NCI-H1048 (cell line): ENCODE measurements at places on chromosomes 16 and 17.

- DNase-seq: no peak
These were observed 4.8 kb upstream of the MAPT start for GRCh38 chr17:45889579-45889978.

- DNase-seq: no peak
These were observed 106.8 kb upstream of the AXIN2 start for GRCh38 chr17:65668211-65668610.

- DNase-seq: no peak
These were observed 63.9 kb downstream of the NXN start for GRCh38 chr17:915538-916201.

- no peak for DNase-seq
These were observed 4.3 kb upstream of the NPW start for GRCh38 chr16:2015117-2015946.

DNA sequence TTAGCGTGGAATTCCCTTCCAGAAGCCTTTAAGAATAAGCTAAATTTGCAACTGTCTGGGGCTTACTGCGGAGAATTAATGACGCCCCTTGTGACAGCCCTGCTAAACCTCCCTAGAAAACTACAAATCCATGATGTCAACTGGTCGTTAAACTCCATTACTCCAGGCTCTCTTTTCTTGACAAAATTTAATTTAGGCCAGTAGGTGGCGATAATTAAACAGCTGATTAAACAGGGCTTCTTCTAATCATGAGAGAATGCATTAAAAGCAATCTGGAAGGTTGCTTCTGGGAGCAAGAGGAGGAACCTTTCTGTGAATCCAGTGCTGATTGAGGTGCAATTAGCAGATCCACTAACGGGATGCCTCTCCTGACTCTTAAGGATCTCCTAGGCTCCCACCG, 8.1 kb upstream of the NLRP1 start:
- no peak for DNase-seq

GRCh38 chr17:31095236-31096105, 694 bp downstream of the NF1 start:
- DNase-seq: no peak

DNA sequence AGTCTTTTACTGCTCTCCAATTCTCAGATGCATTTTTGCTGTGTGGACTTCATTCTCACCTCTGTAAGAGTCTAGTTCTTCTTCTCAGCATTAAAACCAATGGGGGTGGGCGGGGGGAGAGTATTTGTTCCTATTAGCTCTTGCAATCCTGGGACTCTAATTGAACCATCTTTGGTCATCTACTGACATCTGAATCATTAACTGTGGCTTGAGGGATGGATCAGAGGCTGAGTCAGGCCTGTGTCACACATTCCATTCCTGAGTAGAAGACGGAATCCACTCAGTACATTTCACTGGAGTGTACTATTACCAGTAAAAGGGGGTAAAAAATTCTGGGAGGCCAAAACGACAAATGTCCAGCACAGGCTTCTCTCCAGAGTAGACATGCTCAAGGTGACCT, 12.8 kb upstream of the ZNF23 start:
- DNase-seq: no peak

DNA sequence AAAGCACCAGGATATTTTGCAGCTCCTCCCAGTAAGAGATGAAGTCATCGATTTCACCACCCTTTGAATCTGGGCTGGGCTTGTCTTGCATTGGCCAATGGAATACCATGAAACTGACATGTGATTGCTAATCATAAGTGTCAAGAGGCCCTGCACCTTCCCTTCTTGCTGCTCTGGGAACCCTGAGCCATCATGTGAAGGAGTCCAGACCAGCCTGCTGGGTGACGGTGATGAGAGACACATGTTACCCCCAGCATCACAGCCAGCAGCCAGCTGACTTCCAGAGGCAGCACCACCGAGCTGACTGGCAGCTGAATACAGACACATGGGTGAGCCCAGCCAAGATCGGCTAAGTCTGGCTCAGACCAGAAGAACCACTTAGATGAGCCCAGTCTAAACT, 43.6 kb upstream of the CACNG4 start:
- DNase-seq: no peak

GRCh38 chr16:12930881-12931280, 29.5 kb downstream of the SHISA9 start:
- no peak for DNase-seq

- no peak for DNase-seq
These were observed 38.5 kb downstream of the CHD9 start for GRCh38 chr16:53093162-53093744.

GRCh38 chr16:8958344-8959167, 5.2 kb downstream of the USP7 start:
- no peak for DNase-seq

DNA sequence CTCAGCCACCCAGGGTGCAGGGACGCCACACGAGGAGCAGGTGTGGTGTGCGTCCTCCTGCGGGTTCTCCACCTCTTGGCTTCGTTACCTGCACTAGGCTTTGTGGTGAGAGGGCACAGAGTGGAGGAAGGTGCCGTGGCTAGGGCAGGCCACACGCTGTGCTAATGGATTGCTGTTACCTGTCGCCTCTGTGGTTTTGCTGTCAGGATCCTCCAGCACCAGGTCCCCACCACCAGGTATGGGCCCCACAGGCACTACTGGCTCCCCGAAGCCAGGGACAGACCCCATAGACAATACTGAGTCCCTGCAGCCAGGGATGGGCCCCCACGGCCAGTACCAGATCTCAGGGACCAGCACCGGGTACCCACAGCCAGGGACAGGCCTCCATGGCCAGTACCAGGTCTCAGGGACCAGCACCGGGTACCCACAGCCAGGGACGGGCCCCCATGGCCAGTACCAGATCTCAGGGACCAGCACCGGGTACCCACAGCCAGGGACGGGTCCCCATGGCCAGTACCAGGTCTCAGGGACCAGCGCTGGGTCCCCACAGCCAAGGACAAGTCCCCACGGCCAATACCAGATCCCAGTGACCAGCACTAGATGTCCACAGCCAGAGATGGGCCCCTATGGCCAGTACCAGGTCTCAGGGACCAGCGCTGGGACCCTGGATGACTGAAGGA, 315.6 kb downstream of the SEC14L1 start:
- DNase-seq: no peak

DNA sequence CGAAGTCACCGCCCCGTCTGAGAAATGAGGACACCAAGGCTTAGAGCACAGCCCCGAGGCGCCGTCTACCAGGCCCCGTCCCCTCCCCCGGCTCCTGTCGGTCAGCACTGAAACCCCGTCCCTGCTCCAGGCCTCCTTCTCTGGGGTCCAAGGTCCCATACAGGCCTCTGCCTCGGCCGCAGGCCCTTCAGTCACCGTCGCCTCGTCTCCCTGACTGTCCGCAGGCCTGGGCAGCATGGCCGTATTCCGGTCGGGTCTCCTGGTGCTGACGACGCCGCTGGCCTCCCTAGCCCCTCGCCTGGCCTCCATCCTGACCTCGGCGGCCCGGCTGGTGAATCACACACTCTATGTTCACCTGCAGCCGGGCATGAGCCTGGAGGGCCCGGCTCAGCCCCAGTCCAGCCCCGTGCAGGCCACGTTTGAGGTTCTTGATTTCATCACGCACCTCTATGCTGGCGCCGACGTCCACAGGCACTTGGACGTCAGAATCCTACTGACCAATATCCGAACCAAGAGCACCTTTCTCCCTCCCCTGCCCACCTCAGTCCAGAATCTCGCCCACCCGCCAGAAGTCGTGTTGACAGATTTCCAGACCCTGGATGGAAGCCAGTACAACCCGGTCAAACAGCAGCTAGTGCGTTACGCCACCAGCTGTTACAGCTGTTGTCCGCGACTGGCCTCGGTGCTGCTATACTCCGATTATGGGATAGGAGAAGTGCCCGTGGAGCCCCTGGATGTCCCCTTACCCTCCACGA, 617 bp downstream of the COASY start:
- no peak for DNase-seq

DNA sequence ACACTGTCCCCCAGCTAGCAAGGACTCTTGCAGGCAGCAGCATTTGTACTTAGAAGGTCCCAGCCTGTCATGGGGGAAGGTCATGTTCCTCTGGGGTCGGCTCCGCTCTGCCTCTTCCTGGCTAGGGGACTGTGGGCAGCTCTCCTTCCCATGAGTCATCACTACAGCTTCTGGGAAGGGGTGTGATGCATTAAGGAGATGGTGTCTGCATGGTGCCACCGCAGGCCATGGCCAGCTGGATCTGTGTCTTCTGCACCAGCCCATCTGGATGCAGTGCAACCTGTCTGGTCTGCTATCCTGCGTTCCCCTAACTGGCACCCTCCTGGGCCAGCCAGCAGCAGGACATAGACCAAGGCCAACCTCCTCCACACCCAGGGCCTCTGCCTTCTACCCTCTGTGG, 6.3 kb downstream of the STARD3 start:
- no peak for DNase-seq

GRCh38 chr16:66084306-66084705, 282.2 kb upstream of the CDH5 start:
- DNase-seq: no peak

DNA sequence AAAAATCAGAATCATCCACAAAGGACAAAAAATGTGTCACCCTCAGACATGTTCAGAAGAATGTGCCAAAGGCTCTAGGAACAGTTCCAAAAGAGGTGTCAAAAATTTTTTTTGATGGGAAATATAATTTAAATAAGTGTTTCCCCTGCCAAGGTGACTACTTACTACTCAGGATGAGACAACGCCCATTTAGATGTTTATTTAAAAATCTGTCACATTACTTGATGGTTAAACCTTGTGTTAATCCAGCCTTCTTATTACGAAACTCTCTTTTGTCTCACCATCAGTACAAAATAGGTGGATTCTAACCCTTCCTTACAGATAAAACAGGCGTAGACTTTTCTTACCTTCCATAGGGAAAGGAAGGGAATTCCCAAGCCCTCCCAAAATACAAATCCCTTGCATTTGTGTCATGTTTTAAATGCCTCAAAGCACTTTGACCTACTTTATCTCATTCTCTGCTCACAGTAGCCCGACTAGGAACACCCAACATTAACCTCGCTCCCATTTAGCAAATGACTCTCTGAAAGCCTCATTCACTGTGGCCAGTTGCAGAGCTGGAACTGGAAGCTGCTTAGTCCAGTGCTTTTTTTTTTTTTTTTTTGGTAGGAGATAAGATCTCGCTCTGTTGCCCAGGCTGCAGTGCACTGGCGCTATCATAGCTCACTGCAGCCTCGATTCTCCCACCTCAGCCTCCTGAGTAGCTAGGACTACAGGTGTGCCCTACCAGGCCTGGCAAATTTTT, 5.8 kb upstream of the GNA13 start:
- DNase-seq: no peak

DNA sequence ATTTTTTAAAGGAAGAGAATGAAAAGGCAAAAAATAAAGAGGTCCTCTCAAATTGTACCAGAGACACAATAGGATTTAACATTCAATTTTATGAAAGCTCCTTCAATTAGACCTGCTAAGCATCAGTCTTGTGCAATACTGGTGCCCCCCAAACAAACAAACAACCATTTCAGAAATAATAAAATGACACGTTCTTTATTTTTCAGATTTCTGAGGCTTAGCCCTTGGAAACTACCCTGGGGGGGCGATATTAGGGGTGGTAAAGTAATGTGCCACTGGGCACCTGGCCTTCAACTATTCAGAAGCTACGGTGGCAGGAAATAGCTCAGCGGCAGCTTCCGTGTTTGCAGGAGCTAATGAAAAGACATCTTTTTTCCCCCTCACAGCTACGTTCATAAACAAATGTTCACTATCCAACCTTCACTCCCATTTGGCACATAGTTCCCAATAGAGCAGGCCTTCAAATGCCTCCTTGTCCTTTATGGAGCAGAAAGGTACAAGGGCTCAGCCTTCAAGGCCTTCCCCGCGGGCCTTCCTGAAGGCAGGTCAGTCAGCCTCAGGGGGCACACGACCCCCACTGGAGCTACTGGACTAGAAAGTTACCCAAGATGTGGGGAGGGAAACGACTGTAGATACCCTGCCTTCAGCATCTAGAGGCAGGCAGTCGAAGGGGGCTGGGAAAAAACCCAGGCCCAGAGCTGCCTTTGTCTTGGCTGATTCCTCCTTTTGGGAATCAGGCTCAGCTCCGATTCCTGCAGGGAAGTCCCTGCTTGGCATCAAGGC, 44.1 kb downstream of the TBX4 start:
- DNase-seq: no peak

- no peak for DNase-seq
These were observed 91.8 kb downstream of the CYB561 start for GRCh38 chr17:63354256-63354655.

DNA sequence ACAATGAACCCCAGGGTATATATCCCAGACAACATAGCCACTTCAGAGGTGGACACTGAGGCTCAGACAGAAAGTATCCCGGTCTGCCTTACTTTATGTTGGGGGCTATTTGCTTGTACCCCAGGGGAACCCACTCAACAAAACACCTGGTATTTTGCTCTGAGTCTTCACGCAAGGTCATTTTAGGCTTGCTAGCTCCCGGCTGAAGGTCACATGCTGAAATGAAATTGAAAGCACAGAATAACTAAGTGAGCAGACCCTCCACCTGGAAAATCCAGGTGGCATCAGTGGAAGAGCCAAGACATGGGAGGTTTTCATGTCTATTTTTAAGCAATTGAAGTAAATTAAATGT, 4.1 kb upstream of the KDM8 start:
- DNase-seq: no peak

GRCh38 chr16:17408955-17409441, 61.8 kb downstream of the XYLT1 start:
- no peak for DNase-seq

- no peak for DNase-seq
These were observed 53.5 kb downstream of the STX8 start for GRCh38 chr17:9522074-9522473.

DNA sequence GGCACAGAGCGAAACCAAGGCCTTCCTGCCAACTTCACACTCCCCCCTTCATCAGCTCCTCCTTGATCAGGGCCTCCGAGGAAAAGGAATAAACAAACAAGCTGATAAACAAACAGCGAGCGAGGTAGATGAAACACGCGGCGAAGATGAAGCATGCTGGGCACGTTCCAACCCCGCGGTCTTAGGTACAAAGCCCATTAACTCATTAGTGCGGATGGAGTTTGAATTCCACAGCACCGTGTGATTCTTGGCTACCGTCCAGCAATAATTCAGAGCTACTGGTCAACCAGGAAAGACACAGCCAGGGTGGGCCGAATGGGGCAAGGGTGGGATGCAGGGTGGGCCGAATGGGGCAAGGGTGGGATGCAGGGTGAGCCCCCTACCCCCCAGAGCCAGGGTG, 67.3 kb downstream of the RBFOX3 start:
- DNase-seq: no peak

DNA sequence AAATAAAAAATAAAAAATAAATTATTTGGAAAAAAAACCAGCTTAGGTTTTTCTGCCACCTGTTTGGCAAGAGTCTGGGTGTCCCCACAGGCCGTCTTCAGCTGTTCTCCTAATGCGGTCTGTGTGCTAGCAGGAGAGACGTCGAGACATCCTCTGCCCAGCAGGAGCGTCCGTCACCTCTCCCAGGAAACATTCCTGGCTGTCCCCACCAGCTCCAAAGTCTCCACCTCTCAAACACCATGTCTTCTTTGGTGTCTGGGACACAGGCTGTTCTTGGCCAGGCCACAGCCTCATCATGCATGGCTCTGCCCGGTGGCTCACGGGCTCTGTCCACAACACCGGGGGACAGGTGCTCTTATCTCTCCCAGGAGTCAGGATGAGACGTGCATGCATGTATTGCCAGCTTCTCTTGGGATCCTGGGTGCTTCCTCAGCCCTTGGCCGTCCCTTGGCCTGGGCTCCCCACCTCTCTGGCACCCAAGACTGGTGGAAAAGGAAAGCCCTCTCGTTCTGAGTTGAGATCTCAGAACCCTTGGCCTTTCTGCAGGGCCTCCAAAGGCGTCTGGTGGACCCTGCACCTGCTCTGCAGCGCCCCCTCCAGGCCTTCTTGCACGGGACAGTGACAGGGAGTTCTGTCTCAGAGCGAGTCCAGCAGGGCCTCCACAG, 84.9 kb upstream of the CBX4 start:
- DNase-seq: no peak
